Bone marrow (tissue), 2 donors: ENCODE measurements at places on chromosomes 6 and 20.

GRCh38 chr6:73929405-73929804, 233.4 kb downstream of the CD109 start:
- no peak for DNase-seq

GRCh38 chr20:48381353-48382120, 446.3 kb downstream of the PREX1 start:
- no peak for DNase-seq

DNA sequence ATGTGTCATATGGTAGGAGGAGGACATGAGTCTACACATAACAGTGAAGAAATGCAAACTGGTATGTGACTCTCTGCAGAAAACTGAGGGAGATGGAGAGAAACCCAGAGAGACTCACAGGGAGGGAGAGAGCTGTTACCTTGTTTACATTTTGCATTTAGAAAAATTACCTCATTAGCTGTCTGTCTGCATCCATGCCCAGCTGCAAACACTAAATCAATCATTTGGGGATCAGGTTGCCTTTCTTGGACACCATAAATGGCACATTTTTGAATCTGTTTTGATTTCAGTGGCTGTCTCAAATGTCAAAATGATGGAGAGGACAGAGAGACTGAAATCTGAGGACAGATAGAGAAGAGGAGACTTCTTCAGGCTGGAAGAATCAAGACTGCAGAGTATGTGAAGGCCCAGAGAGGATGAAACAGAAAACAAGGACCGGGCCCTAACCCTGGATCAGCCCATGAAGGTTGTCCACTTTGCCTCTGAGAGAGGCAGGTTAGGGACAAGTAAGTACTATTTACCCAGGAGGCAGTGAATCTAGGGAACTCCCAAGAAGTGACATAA, 92.2 kb downstream of the UNC5CL start:
- DNase-seq, result no peak

- no peak for DNase-seq
Measured at GRCh38 chr6:10485406-10485805, 35.7 kb upstream of the GCNT2 start.

DNA sequence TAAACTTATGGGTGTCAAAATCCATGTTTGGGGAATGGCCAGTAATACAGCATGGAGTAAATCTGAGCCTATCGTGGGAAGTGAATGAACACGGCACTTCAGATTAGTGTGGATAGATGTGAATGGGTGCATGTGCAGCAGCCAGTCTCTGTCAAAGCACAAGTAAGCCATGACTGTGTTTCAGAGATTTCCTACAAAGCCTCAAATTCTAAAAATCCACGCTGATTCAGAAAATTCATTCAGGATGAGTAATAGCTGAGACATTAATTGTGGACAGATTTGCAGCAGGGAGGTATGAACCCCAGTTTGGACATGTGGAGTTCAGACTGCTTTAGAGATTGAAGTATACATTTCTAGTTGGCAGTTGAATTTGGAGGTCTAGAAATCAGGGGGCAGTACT, 115.1 kb downstream of the QKI start:
- DNase-seq, result no peak

- no peak for DNase-seq
Measured at GRCh38 chr20:5230544-5230943, 86.2 kb downstream of the PROKR2 start.

GRCh38 chr6:26472549-26473290, 15.0 kb downstream of the BTN2A1 start:
- no peak for DNase-seq

DNA sequence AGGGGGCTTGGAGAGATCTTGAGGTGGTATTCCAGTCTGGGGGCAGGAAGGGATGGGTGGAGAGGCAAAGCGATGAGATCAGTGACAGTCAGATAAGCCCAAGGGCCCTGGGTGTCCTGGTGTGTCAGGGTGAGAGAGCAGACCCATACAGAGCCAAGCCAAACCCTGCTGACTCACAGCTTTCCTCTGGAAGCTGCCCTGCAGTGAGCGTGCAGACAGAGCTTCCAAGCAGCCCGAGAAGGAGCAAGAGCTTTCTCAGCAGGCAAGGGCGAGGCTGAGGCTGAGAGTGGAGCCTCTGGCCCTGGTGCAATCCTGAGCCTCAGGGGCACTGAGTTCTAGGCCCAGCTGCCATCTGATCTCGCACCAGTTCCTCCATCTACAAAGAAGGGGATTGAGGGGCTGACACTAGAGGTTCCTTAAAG, 91.1 kb upstream of the HIVEP1 start:
- DNase-seq, result no peak

- no peak for DNase-seq
Measured at GRCh38 chr6:82612475-82613039, 248.9 kb downstream of the TPBG start.

DNA sequence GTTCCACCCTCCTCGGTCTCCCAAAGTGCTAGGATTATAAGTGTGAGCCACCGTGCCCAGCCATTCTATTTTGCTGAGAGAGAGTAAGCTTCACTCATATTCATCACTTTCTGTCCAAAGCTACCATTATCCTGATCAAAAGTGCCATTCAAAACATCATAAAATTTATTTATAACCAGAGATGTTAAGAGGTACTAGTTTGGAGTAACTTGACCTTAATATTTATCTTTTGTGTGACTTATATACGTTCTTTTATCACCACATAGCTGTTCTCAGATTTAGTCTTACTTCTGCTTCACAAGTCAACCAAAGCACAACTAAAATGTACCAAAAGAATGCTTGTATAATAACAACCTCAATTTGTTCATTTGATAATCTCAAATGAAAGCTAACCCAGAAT, 18.1 kb downstream of the AKIRIN2 start:
- DNase-seq, result no peak

GRCh38 chr6:2797564-2798031, 32.4 kb downstream of the WRNIP1 start:
- DNase-seq, result no peak

GRCh38 chr6:66926060-66926459, 1219.0 kb upstream of the EYS start:
- no peak for DNase-seq

- peak; percentile 69 for DNase-seq
Measured at GRCh38 chr6:37021356-37022129, 16.1 kb downstream of the FGD2 start.

DNA sequence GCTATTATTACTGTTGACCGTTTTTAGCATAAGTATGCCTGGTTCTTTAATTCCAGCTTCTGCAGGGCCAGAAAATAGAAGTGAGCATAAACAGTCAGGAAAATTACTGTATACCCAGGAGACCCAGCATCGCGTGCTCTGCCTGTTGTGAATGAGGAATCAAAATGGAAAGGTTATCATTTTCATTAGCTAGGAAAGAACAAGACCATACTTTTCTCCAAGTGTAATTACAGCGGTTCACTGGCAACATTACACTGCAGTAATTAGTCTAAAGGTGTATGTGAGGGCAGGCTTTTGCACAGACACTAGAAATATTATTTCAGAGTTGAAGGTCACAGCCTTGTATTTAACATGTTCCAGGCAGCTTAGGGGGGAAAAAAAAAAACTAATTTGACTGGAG, 403.8 kb upstream of the SOX4 start:
- DNase-seq, result no peak

DNA sequence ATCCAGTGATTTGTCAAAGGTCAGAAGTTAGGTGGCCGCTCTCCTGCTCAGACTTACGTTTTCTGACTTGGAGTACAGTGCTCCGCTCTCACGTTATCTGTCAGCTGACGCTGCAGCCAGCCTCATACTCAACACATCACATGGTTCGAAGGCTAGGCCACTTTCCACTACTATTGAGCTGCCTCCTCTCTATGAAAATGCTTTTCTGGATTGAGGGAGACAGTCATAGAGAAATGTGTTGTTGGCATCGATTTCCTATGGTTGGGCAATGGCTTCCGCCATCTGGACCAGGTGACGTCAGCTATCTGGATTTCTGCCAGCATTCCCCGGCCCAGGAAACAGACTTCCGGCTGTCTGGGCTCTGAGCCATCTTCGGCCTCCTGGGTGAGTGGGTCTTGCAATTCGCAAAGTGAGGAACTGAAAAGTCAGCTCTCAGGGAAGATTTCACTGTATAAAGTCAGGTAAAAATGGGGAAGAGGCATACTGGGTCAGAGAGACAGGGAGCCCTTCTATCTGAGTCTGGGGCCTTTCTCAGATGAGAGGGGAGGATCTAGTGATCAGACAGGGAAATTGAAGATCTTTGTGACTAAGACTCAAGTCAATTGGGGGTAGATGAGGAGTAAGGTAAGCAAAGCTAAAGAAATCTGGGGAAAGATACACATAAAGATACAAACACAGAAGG, 37.5 kb upstream of the IER3 start:
- DNase-seq, result peak; percentile 86

GRCh38 chr6:160069050-160069454, 52.6 kb upstream of the SLC22A1 start:
- no peak for DNase-seq

GRCh38 chr6:160088069-160088783, 33.4 kb upstream of the SLC22A1 start:
- no peak for DNase-seq

DNA sequence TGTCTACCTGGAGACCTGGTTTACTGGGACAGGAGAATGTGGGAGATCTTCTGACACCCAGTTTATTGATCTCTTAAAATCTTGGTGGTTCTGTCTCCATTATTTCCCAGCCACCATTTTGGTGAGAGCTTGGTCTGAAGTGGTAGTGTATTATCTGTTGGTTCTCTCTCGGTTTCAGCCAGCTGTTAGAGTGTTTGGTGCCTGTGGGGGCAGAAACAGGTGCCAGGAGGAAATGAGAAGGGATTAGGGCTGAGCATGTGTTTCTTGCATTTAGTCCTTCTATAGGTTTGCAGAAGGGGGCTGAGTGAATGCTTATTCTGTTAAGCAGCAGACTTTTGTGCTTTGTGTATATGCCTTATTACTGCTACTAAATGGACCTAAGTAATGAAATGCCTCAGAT, 9.6 kb downstream of the JARID2 start:
- DNase-seq, result peak; percentile 43

GRCh38 chr20:43691928-43692524, 25.1 kb downstream of the MYBL2 start:
- DNase-seq, result peak; percentile 13

- peak; percentile 41 for DNase-seq
Measured at GRCh38 chr20:45138561-45139300, 14.5 kb upstream of the WFDC12 start.

GRCh38 chr6:139028215-139028657, 309 bp upstream of the ABRACL start:
- no peak for DNase-seq

DNA sequence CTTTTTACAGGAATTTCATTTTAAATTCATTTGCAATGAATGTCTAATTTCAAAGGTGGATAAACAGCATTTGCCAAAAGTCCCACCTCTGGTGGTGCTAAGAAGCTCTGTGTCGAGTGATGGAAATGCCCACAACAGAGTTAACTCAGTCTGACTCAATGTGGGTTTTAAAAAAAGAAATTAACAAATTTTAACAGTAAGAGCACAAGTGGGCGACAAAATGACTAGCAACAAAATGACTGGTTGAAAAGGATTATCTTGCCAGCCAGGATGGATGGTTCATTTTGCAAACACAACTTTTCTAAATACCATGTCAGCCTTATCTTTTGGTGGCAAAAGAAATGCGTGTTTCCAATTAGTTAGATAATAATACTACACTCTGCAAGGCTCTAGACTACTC, 14.3 kb upstream of the TAGAP start:
- DNase-seq, result no peak

GRCh38 chr6:90701146-90701781, 114.4 kb upstream of the MAP3K7 start:
- DNase-seq, result no peak

DNA sequence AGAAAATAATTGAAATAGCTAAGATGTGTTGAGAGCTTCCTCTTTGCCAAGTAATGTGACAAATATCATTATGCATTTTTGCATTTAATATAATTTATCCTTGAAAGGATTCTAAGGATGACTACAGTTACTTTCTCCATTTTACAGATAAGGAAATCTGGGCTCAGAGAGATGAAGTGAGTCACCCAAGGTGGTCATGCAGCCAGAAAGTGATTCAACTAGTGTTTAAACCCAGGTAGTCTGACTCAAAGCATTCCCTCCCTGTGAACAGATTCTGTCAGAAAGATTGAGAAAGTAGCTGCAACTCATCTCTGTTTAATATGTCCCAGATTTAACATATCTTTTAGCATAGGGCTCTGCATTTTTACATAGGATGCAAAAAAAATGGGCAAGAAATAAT, 28.1 kb downstream of the NRSN1 start:
- DNase-seq, result no peak

DNA sequence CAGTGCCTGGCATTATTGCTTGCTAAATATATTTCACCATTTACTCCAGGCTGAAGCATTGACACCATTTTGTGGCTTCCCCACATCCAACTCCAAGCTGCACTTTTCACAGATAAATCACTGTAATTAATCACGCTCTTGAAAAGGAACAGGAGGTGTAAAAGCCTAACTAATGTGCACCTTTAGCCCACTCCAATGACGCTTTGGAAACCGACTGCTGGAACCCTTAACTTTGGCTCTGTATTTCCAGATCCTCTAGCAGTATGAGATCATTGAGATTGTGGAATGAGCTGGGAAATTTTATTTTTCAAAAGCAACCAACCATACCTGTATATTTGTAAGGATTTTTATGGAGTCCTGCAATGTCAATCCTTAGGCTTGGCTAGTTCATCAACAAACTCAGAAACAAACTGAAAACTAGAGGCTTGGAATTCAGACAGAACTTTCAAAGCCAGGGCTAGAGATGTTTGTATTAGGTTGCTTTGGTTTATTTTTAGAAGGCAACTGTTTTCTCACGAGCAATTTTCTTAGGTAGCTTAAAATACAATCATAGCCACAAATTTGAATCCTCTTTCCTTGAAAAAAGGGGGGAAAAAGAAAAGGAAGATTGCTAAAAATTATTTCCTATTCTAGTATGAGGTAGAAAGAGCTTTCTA, 52.8 kb upstream of the UTRN start:
- DNase-seq, result no peak

GRCh38 chr6:48080227-48081009, 30.6 kb downstream of the PTCHD4 start:
- DNase-seq, result no peak

GRCh38 chr6:105804424-105804823, 281.7 kb upstream of the PRDM1 start:
- DNase-seq, result no peak

- DNase-seq, result peak; percentile 21
Measured at GRCh38 chr6:65646544-65646943, 60.5 kb downstream of the EYS start.

- no peak for DNase-seq
Measured at GRCh38 chr6:89589297-89590025, 49.1 kb downstream of the LYRM2 start.

DNA sequence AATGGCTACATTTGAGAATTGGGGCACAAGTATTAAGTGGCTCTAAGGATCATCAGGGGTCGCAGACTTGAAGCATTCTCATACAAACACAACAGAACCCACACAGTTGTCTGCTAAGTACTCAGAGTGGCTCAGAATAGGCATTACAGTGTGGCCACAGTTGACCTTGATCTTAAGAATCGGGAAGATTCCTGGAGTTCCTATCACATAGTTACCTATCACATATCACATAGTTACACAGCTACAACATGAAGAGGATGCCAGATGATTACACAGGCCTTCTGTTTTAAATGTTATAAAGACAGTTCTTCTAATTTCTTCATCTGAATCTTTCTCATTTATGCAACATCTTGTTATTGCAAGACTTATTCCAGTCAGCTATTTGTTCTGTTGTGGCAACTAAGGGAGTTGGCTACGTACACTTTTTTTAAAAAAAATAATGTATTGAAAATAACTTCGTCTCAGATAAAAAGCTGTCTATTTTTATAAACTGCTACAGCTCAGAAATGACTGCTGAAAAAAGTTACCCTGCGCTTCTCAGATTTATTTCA, 129.0 kb downstream of the REV3L start:
- DNase-seq, result no peak
